Inflammatory macrophage treated with lipopolysaccharide for 4 hours (primary cell): ENCODE measurements at places on chromosomes 3 and 15.

DNA sequence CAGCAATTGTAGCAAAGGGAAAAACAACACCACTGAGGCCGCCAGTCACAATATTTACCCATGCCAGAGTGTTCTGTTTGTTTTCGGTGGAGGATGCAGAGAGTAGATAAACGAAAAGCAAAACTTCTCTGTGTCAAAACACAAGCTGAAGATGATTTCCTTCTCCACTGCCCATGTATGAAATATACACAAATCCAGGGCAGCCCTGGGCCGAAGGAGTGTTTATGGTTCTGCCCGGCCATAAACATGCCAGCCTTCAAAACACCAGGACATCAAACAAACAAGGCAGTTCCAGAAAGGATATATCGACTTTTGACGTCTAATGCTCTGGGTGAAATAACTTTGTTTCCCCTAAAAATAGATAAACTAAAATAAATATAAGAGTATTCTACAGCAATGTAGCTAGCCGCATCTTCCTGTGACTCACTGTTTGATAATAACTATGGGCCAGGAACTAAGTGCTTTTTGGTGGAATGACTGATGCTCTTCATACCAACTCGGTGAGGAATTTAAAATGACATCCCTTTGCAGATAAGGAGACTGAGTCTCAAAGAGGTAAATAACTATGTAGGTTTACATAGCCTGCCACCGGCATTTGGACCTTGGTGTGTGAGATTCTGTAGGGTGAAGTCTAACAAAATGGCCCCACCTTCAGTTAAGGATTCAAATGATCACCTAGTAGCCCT, 82.8 kb downstream of the MAGI1 start:
- DNase-seq: no peak

- peak; percentile 83 for DNase-seq
Observed at GRCh38 chr3:141875374-141875892, 1.0 kb upstream of the ATP1B3 start.

GRCh38 chr3:6747017-6747416, 113.9 kb upstream of the GRM7 start:
- DNase-seq: no peak

GRCh38 chr3:2838546-2839157, 271.5 kb downstream of the IL5RA start:
- no peak for DNase-seq

DNA sequence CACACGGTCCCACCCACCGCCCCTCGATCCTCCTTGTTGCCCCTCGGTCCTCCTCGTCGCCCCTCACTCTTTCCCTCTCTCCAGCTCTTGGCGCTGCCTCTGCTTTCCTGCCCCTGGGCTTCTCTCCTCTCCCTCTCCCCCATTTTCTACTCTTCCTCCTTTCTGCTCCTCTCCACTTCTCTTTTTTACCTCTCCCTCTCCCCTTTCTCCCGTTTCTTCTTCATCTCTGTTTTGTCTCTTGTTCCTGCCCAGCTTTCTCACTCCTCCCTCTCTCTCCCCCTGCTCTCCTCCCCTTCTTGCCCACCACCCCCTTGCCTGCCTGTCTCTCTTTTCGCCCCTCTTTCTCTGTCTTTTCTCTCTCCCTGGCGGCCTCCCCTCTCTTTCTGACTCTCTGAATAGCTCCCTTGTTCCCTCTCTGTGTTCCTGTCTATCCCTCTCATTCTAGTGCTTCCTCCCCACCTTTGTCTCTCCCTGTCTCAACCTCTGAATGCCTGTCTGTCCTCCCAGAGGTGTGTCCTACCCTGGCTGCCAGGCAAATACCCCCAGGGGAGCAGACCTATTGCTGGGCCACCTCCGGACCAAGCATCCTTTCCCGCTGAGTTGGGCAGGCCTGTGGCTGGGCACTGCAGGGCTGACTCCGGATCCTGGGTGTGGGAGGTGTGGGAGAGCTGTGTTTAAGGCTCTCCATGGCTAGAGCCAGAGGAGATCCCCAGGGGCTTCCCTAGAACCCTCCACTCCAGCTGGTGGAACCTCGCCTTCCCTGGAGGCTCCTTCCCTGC, 41.0 kb downstream of the EPHB3 start:
- no peak for DNase-seq

GRCh38 chr3:61531528-61531927, 29.8 kb upstream of the PTPRG start:
- DNase-seq: no peak

DNA sequence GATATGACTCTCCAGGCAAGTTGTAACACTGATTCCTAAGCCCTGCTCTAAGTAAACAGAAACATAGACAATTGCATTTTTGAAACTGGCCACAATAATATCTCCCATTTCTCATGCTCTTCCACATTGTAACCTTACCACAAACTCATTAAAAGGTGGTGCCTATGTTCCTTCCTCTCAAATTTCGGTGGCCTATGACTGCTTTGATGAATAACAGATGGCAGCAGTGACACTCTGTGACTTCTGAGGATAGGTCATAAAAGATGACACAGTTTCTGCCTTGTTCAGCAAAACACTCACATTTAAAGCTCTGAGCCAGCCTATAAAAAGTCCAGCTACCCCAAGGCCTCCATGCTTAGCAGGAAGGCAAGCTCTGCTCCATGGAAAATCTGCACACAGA, 195.2 kb downstream of the EFHB start:
- no peak for DNase-seq
